Stimulated activated CD4-positive, alpha-beta T cell treated with anti-CD3 and anti-CD28 coated beads, TNF-alpha, amount 100 ng/mL, for 48 hours (primary cell): ENCODE measurements at places on chromosomes 4 and X.

- no peak for DNase-seq
These were observed 116.1 kb downstream of the FAM53A start for GRCh38 chr4:1567808-1568581.

- DNase-seq: no peak
These were observed 238.1 kb upstream of the PPP1R2C start for GRCh38 chrX:43016021-43016420.

DNA sequence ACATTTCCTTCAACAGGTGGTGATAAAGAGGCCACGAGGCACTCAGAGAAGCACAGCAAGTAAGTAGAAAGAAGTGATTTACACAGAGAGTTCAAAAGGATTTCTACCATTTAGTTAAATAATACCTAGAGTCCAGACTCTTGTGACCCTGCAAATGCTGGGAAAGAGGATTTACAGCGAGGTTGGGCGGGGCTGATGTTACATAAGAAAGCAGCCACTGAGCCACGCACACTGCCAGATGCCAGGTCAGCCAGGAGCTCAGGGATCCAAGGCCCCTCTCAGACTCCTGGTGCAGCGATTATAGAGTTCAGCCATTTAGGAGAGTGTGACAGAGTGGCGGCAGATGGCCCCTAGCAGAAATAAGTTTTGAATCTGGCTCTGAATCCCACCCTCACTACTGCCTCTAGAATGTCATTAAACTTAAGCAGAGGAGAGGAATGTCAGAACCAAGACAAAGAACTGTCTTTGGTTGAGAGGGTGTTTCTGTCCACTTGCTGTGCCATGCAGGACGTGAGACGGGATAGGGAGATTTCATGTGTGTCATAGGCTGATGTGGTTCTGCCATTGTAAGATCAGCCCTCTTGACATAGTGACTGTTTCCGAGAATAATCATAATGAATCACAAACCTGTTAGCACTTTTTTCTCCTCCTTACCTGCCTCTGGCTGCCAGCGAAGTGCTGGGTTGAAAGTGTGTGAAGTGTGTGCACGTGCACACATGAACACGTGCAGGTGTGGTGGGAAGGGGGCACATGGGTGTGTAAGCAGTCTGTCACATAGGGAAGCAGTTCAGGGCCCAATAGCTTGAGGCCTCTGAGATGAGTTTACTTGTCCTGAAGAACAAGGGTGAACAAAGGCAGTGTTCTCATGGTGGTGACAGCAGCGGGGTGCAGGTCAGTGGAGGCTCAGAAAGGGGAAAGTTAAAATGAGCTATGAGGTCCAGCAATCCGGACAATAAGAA lies 50.1 kb downstream of the MFAP3L start:
- DNase-seq: no peak

DNA sequence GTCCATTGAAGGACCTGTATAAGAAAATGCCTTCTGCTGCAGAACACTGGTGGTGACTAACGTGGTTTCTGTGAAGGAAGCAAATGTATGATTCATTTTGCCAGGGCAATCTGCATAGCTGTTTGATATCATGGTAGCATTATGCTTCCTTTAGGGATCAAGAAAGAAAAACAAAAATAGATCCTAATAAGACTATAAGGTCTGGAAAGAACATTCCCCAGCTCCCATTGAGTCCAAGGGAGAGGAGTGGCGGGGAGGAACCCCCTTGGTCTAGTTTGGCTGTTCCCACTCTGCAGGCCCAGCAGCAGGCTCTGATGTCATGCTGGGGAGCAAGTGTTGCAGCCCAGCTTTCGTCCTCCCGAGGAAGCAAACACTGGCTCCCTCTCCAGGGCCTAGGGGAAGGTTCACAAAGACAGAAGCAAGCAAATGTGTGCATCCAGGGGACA lies 154.5 kb upstream of the GALNT7 start:
- DNase-seq: no peak

DNA sequence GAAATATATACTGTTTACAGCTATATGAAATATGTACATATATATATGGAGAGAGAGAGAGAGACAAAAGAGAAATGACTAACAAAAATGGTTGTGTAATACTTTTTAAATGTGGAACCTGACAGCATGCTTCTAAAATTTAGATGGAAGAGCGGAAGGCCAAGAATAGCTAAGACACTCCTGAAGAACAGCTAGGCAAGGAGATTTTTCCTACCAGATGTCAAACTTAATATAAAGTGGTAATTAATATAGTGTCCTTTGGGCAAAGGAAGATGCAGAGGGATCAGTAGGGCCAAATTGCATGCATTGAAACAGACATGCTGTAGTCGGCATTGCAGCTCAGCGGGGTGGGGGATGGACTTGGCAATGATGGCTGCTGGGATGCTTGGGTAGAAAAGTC lies 45.2 kb downstream of the ADD1 start:
- DNase-seq: no peak

GRCh38 chrX:136200466-136200865 lies 50.7 kb downstream of the MAP7D3 start:
- DNase-seq: no peak

GRCh38 chrX:147900349-147900748 lies 11.4 kb upstream of the FMR1 start:
- no peak for DNase-seq

- DNase-seq: no peak
These were observed 5.2 kb downstream of the HADH start for GRCh38 chr4:107994894-107995293.
